ENCODE measurements at places on chromosomes 5 and 9.

- no peak for DNase-seq
Measured at GRCh38 chr5:33639474-33639873, 198.7 kb downstream of the TARS1 start.

- DNase-seq: no peak
Measured at GRCh38 chr5:139605887-139606286, 42.3 kb upstream of the CXXC5 start.

- DNase-seq: no peak
Measured at GRCh38 chr9:131714161-131714646, 25.7 kb downstream of the RAPGEF1 start.

DNA sequence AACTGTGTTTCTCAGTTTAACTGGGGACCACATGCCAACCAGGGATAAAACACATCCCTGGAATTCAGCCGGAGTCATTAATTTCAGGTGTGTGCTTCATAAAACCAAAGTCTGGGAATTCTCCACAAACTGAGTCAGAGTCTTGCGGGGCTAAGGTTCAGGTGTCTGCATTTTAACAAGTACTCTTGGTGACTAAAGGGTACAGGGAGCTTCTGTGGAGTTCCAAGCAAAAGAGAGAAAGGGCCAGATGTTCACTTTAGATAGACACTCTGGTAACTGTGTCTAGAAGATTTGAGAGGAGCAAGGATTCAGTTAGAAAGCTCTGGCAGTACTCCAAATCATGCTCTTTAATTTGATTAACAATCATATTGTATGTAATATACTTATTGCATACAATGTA is 4.0 kb downstream of the NADK2 start:
- no peak for DNase-seq

GRCh38 chr9:89808076-89808755 is 203.4 kb downstream of the GADD45G start:
- peak; percentile 89 for DNase-seq

DNA sequence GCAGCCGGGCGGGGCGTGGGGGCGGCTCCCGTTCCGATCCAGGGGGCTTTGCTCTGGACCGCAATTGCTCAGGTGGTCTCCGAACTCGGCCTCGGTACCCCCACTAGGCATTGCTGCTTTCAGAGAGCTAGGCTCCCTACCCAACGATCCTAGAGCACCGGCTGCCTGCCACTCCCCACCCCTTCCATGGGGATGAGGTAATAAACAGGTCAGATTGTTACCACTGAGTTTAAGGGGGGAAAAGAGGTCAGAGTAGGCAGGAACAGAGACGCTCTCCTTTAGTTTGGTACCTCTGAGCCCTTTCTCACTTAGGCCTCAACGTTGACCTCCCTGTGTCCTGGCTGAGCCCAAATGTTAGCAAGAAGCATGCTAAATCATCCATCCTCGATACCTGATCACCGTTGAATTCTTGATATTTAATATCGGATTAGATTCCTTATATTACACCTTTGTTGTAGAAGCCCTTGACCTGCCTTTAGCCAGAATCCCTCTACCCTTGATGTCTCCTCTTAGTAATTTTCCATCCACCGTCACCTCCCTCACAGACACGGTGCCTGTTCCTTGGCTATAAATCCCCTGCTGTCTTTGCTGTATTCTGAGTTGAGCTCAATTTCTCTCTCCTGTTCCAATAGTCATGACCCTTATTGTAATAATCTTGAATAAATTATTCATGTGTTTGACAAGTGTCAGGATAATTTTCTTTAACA is 588 bp upstream of the PLPP1 start:
- no peak for DNase-seq

DNA sequence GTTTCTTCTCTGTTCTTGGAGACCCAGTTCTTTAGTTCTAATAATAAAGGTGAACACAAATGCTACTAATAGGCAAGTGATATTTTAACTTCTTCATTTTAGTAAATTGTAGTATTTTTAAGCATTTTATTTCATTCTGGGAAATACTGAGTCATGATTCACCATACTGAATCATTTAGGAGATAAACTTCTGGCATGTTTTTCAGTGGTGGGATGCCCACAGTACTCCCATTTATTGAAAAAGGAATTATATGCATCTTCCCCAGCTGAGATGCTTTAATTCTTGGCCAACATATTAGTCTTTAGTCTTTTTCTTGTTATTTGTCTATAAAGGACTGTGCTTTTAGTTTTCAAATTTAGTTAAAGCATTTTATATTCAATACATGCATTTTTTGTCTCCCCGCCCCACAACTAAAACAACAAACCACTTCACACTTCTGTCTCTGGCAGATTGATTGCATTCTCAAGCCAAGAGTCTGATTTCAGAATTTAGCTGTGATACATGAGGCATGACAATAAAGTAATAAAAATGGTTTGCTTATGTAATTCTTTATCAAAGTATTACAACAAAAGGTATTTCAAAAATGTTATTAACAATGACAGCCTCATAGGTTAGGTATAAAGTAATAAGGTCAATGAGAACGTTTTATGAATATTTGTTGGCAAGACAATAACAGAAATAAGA is 125.2 kb upstream of the CDH18 start:
- no peak for DNase-seq

GRCh38 chr5:150544611-150545219 is 36.8 kb downstream of the NDST1 start:
- peak; percentile 89 for DNase-seq

- no peak for DNase-seq
Measured at GRCh38 chr5:139811274-139811607, 15.6 kb downstream of the PSD2 start.

DNA sequence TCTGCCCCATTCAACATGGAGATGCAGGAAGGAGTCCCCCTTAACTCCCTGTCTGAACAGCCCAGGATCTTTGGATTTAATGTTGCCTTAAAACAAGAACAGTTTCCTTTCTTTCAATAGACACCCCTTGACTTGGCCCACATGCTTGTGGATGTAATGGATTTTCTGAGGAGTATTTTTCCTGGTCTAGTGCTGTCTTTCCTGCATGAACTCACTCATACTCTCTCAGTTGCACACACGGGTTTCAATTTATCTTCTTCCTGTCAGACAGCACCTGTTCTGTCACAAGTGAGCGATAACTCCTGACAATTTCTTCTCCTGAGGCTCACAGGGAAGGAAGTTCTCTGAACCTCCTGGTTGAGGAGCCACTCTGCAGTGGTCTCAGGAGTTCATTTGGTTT is 85.1 kb downstream of the ACER2 start:
- DNase-seq: no peak

- DNase-seq: no peak
Measured at GRCh38 chr9:113772121-113772810, 103.8 kb upstream of the ZNF618 start.

DNA sequence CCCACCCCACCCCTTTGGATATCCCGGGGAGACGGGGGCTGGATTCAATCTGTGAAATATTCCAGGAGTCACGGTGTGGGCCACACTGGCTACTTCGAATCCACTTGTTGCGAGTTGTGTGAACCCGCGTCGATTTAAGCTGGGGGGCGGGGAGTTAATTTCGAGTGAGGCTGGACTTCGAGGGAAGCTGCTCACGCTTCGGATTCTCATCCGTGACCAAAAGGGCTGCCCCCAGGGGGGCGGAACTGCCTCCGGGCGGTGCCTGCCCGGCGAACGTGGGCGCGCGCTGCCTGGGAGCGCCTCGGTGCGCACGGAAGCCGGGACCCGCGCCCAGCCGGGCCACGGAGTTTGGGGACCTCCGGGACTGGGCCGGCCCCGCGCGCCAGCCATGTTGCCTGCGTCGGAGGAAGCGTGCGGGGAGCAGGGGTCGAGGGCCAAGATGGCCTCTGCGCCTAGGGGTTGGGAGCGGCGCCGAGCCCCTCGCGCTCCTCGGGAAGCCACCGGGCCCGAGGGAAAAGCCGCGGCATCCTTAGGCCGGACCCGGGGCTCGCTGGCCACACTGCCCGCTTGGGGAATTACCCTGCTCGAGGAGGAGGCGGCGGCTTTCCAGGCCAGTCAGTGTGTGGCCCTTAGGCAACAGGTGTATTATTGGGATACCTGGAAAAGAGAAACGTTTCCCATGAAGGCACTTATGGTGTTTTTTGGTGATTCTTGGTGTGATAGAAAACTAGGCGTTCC is 975 bp downstream of the OCLN start:
- peak; percentile 74 for DNase-seq

DNA sequence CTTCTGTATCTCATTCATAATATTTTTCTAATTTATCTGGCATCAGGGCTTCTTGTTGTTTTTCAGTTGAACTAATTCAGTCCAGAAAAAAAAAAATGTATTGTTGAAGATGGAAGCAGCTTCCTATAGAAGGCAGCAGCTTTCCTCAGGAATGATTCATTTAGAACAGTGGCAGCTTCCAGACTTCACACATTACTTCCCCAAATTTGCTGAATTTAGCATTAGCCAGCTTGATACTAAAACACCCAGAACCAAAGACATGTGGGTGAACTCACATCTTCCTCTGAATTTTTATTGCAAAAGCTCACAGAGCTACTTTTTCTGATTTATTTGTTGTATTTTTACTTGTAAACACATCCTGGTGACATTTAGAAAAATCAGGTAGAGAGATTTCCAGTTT is 53.8 kb downstream of the HCN1 start:
- DNase-seq: no peak

DNA sequence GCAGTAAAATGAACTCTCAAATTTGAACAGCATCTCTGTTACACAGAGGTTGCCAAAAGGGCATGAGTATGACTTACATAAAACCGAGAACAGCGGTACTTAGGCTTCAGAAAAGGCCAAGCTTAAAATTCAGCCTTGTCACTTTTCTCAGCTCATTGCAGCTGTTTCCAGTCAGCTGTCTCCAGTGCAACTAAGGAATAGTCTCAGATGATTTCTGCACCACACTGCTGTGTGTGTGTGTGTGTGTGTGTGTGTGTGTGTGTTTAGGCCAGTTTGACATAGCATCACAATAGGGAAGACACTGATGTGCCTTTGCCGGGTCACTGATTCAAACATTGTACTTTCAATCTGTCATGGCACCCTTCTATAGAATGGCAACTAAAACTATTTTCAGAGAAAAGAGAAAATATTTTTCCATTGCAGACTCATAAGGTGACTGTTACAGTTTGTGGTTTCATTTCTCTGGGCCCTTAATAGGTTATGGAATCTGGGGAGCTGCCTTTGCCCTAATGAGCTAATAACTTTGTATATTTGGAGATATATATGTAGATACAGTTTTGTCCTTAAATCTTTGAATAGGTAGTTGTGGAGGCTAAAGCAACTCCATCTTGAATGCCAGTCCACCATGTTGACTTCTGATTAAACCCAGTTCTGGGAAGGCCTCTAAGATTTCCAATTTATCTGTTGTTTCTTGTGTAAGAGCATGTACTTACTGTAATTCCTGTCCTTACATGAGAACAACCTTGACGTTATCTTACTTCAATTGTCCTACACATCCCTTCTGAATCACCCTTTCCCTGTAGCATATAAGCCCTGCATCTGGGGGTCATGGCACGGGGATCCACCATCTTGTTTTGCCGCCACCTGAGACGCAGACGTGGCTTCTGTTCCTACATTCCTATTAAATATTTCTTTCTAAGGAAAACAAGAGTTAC is 4.5 kb downstream of the LSM11 start:
- DNase-seq: no peak

GRCh38 chr9:90972057-90972456 is 170.4 kb downstream of the SYK start:
- DNase-seq: no peak

DNA sequence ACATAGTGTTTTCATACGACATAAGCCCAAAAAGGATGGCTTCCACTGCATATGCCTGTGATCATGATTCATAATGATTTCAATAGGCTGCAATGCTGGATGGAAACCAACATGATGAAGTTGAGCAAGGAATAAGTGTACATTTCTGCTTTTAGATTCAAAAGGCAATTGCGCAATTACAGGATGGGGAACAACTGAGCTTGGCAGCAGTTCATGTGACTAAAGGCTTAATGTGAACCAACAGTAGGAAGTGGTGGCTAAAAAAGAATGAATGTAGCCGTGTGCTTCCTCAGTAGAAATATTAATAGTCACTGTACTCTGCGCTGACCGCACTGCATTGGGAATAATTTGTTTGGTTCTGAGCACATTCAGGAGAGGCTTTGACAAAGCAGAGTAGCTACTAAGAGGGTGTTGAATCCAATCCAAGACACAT is 51.2 kb downstream of the SLC1A3 start:
- no peak for DNase-seq

- DNase-seq: no peak
Measured at GRCh38 chr9:89634995-89635742, 30.4 kb downstream of the GADD45G start.

- no peak for DNase-seq
Measured at GRCh38 chr9:131826966-131827525, 87.2 kb upstream of the RAPGEF1 start.

- no peak for DNase-seq
Measured at GRCh38 chr5:168681556-168682183, 102.5 kb upstream of the PANK3 start.

DNA sequence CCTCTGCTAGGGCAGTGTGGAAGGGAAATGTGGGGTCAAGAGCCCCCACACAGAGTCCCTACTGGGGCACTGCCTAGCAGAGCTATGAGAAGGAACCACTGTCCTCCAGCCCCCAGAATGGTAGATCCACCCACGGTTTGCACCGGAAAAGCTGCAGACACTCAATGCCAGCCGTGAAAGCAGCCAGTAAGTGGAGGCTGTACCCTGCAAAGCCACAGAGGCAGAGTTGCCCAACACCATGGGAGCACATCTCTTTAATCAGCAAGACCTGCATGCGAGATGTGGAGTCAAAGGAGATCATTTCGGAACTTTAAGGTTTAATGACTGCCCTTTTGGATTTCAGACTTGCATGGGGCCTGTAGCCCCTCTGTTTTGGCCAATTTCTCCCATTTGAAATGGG is 52.2 kb downstream of the GKAP1 start:
- DNase-seq: no peak

GRCh38 chr9:94681508-94681907 is 42.2 kb upstream of the FBP1 start:
- DNase-seq: peak; percentile 84

DNA sequence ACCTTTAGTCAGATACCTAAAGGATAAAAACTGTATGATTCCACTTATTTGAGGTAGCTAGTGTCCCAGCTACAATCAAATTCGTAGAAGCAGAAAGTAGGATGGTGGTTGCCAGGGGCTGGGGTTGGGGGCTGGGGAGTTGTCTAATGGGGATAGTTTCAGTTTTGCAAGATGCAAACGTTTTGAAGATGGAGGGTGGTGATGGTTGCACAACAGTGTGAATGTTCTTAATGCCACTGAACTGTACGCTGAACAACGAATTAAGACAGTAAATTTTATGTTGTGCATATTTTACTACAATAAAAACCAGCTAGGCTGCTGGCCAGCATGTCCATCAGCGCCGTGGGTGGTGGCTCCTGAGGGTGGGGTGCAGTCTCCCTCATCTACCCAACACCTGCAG is 137.8 kb downstream of the GADD45G start:
- no peak for DNase-seq

GRCh38 chr5:59813761-59814536 is 79.6 kb downstream of the PDE4D start:
- DNase-seq: no peak

GRCh38 chr9:34279411-34279810 is 49.7 kb downstream of the KIF24 start:
- DNase-seq: no peak

GRCh38 chr5:66122379-66123034 is 21.6 kb upstream of the SREK1 start:
- DNase-seq: no peak
